Memory B cell (primary cell): ENCODE measurements at places on chromosomes 2 and 18.

GRCh38 chr2:216316743-216317142 lies 55.5 kb downstream of the MARCHF4 start:
- no peak for DNase-seq

DNA sequence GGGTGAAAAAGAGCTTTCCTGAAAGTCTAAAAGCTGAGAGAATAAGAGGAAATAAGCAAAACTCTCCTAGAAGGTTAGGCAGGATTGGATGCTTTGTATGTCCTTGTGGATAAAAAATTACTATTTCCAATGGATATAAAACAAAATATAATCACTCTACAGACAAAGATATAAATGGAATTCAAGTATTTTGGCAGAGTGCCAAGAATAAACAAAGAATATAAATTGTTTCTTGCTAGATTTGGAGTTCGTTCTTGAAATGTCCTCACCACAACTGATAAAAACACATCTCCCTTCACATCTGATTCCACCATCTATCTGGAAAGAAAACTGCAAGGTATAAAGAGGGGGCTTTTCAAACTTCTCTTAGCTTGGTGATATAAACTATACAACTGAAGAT lies 13.3 kb downstream of the SULT1C3 start:
- no peak for DNase-seq

GRCh38 chr2:11550901-11551568 lies 17.2 kb downstream of the GREB1 start:
- DNase-seq = no peak

GRCh38 chr2:55232084-55232862 lies at the start of the genes CLHC1 and RPS27A:
TSS of gene CLHC1 (minus strand) at chr2:55232293. CDS start at chr2:55222411, 9,882 bp downstream.
TSS of gene RPS27A (plus strand) at chr2:55232688. CDS start at chr2:55232825, 137 bp downstream.
- peak; percentile 96 for DNase-seq
